Stimulated activated naive B cell treated with anti-CD40 and anti-IgM and Interleukin-4, amounts not matched to agents 10 μg/mL and 1 μg/mL and 100 μg/mL, for 72 hours (primary cell): ENCODE measurements at places on chromosomes 4 and X.

DNA sequence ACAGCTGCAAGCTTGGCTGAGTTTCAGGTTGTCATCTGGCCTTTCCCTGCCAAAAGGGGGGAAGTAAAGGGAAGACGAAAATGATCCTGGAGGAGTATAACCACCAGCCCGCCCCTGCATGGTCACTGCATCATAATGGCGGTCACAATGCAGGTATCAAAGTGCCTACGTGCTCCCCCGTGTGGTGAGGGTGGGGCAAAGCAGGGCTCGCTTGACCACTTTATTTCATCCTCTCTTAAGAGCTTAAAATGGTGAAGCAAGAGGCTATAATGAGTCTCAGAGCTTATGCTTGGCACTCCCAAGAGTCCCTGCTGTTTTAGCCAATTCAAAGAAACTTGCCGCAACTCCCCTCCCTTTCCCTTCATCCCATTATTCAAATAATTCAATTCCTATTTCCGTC is 105.6 kb downstream of the APOOL start:
- no peak for DNase-seq

DNA sequence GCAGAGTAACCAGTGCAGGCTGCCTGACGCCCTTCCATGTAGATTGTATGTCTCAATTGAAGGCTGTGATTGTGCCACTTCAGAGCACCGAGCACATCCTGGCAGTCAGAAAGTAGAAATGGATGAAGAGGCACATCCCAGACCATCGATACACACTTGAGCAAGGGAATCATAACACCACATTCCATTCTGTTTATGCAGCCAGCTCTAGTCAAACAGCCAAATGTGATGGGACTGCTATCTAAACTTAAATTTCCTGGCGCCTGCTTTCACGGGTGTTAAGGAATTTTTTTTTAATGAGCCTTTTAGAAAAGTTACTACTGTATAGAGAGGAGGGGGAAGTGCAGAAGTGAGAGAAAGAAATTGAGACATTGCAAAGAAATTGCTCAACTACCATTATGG is 84.4 kb downstream of the PPARGC1A start:
- DNase-seq: no peak

- no peak for DNase-seq
Observed at GRCh38 chrX:76520273-76521054, 93.0 kb downstream of the MAGEE1 start.

DNA sequence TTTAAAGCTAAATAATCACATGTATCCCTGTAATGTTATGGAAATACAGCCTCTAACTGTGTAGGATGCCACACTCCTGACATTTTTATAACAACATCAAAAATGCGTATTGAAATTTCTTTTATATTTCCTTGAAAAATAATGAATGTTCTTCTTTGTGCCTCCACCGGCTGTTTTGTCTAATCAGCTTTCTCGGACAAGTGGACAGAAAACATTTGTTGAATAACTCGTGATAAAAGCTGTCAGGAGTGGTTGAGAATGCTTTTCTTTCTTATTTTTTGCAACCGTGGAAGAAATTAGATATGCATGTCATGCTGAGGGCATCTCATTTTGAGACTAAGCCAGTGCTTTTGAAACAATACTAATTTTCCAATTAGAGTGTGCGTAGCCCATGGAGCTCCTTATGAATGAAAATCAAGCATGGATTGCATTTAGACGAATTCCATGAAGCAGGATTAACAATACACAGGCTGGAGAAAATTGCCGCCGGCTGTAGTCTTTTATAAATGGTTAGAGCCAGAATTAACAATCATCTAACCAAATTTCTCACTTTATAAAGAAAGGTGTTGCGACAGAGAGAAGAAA is 614.5 kb upstream of the LCORL start:
- DNase-seq: no peak

DNA sequence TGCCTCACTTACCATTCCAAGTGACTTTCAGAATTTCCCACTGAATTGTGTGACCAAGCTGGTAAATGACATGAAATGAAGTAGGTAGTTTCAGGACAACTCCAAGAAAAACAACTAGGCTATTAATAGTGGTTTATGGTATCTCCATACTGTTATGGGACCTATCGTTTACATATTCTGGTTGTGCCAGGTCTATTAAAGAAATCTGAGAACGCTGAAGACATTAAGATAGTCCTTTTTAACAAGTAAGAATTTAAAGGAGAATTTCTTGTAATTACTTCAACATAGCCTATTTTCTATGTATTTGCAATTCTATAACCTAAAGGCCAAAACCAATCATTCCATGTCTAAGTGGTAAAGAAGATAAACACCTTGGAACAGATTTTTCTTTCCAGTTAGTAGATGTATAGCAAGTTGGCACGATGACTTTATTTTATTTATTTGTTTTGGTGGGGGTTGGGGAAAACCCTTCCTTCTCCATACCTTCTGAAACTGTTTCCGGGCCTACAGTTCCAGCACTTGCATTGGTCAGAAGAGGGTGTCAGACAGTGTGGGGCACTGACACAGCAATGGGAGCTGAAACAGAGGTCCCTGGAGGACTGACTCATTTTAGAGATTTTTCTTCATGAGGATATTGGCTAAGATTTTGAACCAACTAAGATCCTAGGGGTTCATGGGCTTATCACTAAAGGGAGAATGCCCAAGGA is 7.6 kb upstream of the DCLK2 start:
- no peak for DNase-seq

DNA sequence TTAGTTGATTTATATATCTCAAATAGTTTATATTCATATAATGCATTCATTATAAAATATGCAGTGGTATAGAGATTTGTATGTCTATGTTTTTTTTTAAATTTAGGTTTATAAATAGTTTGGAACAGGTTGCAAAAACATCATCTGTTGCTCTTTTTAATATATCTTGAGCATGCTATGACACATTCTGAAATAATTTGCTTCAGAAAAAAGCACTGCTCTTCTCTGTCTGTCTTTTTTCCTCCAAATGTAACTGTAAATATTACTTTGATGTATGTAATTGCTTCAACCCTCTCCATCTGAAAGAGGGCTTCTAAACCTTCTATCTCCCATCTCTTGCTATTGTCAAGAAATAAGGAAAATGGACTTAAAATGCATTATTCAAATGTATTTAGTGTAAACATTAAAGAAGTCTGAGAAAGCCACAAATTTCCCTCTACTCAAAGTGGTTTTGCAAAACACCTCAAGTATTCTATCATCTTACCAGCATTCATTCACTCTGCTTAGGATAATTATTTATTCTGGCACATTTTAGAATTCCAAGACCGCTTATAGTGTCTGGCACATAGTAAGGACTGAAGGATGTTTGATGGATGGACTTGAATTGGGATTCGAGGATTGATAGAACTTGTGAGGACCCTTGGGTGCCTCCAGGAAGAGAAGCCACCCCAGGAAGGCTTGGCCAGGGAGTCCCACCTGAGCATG is 87.8 kb downstream of the CLNK start:
- no peak for DNase-seq

- no peak for DNase-seq
Observed at GRCh38 chr4:139207247-139207646, 30.2 kb upstream of the ELF2 start.

- no peak for DNase-seq
Observed at GRCh38 chr4:178028481-178028880, 586.2 kb upstream of the AGA start.

DNA sequence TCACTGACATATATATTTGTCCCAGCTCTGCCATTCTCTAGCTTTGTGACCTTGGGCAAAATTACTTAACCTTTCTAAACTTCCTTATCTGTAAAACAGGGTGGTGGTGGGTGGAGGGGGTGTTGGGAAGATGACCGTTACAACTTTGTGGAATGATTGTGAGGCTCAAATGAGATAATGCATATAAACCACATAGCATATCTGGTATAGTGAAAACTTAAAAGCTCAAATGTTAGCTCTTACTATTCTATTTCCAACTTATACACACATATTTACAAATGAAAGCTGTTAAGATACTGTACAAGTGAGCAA is 52.9 kb upstream of the HPRT1 start:
- DNase-seq: no peak

DNA sequence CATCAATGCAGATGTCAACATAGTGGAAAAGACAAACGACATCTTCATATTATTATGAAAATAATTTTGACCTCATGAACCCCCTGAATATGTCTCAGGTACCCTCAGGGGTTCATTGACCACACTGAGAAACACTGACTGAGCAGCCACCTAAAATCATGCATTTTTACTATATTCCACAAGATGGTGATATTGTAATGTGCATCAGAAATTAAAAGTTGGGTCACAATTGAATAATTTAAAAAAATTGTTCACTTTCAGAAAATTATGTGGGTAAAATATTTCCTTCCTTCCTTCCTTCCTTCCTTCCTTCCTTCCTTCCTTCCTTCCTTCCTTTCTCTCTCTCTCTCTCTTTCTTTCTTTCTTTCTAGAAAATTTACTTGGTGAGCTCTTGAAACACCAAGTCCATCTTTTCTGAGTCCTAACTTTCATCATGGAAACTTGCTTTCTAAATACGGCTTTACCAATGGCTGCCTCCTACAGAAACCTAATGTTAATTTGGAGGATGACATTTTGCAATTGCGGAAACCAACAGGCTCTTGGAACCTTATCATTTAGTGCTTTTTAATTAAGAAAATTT is 103.6 kb downstream of the RTL3 start:
- no peak for DNase-seq

- DNase-seq: peak; percentile 14
Observed at GRCh38 chr4:155667222-155667567, 547 bp downstream of the GUCY1A1 start.

GRCh38 chr4:22339491-22339890 is 176.4 kb downstream of the ADGRA3 start:
- DNase-seq: no peak

DNA sequence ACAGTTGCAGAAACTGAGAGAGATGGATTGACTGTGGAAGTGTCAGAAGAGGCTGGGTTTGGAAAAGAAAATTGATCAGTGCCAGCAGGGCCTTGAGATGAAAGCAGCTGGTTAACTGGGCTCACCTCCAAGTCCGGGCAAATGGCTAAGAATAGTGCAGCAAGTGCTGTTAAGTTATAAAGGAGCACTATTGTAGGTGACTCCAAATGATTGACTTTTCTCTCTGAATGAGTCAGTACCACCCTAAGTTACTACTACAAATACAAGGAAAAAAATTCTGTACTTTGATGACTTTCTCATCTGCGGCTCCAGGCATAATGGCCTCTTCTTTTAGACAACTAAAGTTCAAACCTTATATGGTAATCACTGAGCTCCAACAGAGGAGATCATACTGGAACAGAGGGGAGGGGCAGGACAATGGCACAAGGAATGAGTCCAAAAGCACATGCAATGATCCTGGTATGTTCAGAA is 733.4 kb upstream of the INTU start:
- DNase-seq: no peak
